Colonic mucosa (tissue), 4 donors: ENCODE measurements at places on chromosomes 4 and X. TPM values are rescaled to one million over a fixed set of nuclear protein-coding genes. Genes with fewer than 3 reads are reported as not detected.

Gene RBMXL3
- total RNA-seq = not detected

Gene SATL1
- not detected for total RNA-seq

Gene DRP2
- 1.1 TPM for total RNA-seq

Gene CHST7
- total RNA-seq = 2.0 TPM

Gene EPGN
- total RNA-seq = not detected

Gene MND1
- total RNA-seq = 4.8 TPM

Gene NR0B1
- 0.20 TPM for total RNA-seq

Gene MAGEB1
- total RNA-seq = not detected

Gene NDNF
- total RNA-seq = 8.9 TPM

Gene C4orf50
- not detected for total RNA-seq

Gene VGLL1
- total RNA-seq = not detected

Gene NSDHL
- 28.8 TPM for total RNA-seq

Gene RAI2
- total RNA-seq = 1.7 TPM

Gene COX7B2
- total RNA-seq = not detected

Gene PCDH19
- 1.3 TPM for total RNA-seq

Gene PASD1
- total RNA-seq = not detected

Gene INTU
- total RNA-seq = 4.8 TPM

Gene TSPAN7
- 91.5 TPM for total RNA-seq

Gene CENPVL1
- not detected for total RNA-seq

Gene MAP3K15
- 0.25 TPM for total RNA-seq

Gene GSPT2
- total RNA-seq = 6.7 TPM

Gene ARHGAP4
- total RNA-seq = 19.9 TPM

Gene STAP1
- total RNA-seq = 0.52 TPM

Gene GYPA
- total RNA-seq = 0.27 TPM

Gene MFAP3L
- 4.7 TPM for total RNA-seq

Gene PPP2R2C
- 0.05 TPM for total RNA-seq

Gene FAM241A
- total RNA-seq = 1.4 TPM

Gene RGS12
- 18.0 TPM for total RNA-seq

Gene METAP1
- total RNA-seq = 69.3 TPM

Gene PCYT1B
- 0.24 TPM for total RNA-seq

Gene SLC38A5
- 18.8 TPM for total RNA-seq

Gene MED12
- 35.1 TPM for total RNA-seq

Gene CCDC120
- total RNA-seq = 11.8 TPM

Gene BMPR1B
- total RNA-seq = 0.10 TPM

Gene PF4V1
- not detected for total RNA-seq

Gene GPAT3
- 24.3 TPM for total RNA-seq

Gene TMEM47
- total RNA-seq = 2.9 TPM

Gene NUDT11
- total RNA-seq = not detected
